Left colon (tissue), 2 donors: ENCODE measurements at places on chromosomes 3 and 15. TPM values are rescaled to one million over a fixed set of nuclear protein-coding genes. Genes with fewer than 3 reads are reported as not detected.

KLHL6 gene
- total RNA-seq = 1.9 TPM

- DNase-seq = no peak
Measured at GRCh38 chr3:29381595-29381994, 100.7 kb downstream of the RBMS3 start.

DNA sequence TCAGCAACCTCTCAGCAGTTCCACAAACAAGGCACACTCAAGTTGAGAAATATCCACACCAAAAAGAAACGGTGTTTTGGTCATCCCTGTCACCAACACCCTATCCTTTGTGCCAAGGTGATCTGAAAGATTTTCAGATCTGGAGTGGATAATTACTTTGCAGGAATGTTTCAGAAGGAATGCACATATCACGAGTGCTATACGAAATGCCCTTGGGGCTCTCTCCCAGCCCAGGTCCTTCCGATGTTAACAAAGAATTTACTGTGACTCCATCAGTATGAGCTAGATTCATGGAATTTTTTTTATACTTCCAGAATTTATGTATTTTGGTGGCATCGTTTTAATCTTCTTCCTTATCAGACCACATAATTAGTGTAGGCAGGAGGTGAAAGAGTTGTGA lies 105.0 kb downstream of the GRM7 start:
- DNase-seq = no peak

DNA sequence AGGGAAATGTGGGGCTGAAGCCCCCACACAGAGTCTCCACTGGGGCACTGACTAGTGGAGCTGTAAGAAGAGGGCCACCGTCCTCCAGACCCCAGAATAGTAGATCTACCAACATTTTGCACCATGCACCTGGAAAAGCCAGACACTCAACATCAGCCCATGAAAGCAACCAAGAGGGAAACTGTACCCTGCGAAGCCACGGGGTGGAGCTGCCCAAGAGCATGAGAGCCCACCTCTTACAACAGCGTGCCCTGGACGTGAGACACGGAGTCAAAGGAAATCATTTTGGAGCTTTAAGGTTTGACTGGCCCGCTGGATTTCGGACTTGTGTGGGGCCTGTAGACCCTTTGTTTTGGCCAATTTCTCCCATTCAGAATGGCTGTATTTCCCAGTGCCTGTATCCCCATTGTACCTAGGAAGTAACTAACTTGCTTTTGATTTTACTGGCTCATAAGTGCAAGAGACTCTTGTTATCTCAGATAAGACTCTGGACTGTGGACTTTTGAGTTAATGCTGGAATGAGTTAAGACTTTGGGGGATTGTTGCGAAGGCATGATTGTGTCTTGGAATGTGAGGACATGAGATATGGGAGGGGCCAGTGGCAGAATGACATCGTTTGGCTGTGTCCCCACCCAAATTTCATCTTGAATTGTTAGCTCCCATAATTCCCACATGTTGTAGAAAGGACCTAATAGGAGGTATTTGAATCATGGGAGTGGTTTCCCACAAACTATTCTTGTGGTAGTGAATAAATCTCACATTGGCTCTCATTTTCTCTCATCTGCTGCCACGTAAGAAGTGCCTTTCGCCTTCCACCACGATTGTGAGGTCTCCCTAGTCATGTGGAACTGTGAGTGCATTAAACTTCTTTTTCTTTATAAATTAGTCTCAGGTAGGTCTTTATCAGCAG lies 105.8 kb downstream of the CBLB start:
- no peak for DNase-seq

MITF gene
- total RNA-seq = 3.6 TPM
